Uterine smooth muscle cell (primary cell): ENCODE measurements at places on chromosomes 2 and 18. TPM values are rescaled to one million over a fixed set of nuclear protein-coding genes. Genes with fewer than 3 reads are reported as not detected.

Gene RBM44
- total RNA-seq, result 0.25 and 0.33 TPM in 2 replicates

Gene FAM110C
- not detected in 2 replicates for total RNA-seq

Gene ANKRD30BL
- not detected in 2 replicates for total RNA-seq

Gene TTC31
- 24.4 and 26.9 TPM in 2 replicates for total RNA-seq

Gene CABLES1
- 1.4 and 2.7 TPM in 2 replicates for total RNA-seq

Gene HOXD4
- total RNA-seq, result 0.12 and 0.22 TPM in 2 replicates

Gene UGT1A5
- not detected in 2 replicates for total RNA-seq

Gene IL1F10
- not detected in 2 replicates for total RNA-seq

Gene VAMP8
- 0.12 and 0.33 TPM in 2 replicates for total RNA-seq

Gene CABYR
- 3.9 and 7.2 TPM in 2 replicates for total RNA-seq

Gene TMEM247
- not detected in 2 replicates for total RNA-seq

Gene DPP10
- total RNA-seq, result not detected in 2 replicates

Gene PPIL3
- total RNA-seq, result 26.8 and 74.4 TPM in 2 replicates

Gene SLC9A4
- not detected in 2 replicates for total RNA-seq

Gene TMEM163
- not detected in 2 replicates for total RNA-seq

Gene DAPL1
- not detected in 2 replicates for total RNA-seq

Gene OTOS
- total RNA-seq, result not detected in 2 replicates

Gene IL1R2
- not detected in 2 replicates for total RNA-seq

Gene LDLRAD4
- total RNA-seq, result 0.22 and 1.1 TPM in 2 replicates

Gene TSGA10
- 3.7 and 5.1 TPM in 2 replicates for total RNA-seq

Gene CYP27A1
- 12.7 and 25.1 TPM in 2 replicates for total RNA-seq

Gene GKN2
- total RNA-seq, result not detected in 2 replicates

Gene KRTCAP3
- not detected in 2 replicates for total RNA-seq

Gene RAX
- total RNA-seq, result not detected in 2 replicates

Gene CHCHD5
- total RNA-seq, result 7.0 and 12.5 TPM in 2 replicates

Gene YES1
- total RNA-seq, result 107 and 154 TPM in 2 replicates

Gene DSG4
- not detected in 2 replicates for total RNA-seq

Gene VWA3B
- total RNA-seq, result not detected in 2 replicates

Gene LOXHD1
- total RNA-seq, result not detected in 2 replicates

Gene CAPN13
- not detected in 2 replicates for total RNA-seq

Gene HOXD9
- 0.66 and 0.75 TPM in 2 replicates for total RNA-seq

Gene FRZB
- 0.11 and 0.12 TPM in 2 replicates for total RNA-seq

Gene PSD4
- 5.1 and 10.0 TPM in 2 replicates for total RNA-seq

Gene UPP2
- total RNA-seq, result not detected in 2 replicates

Gene GCKR
- total RNA-seq, result 0.12 and 0.22 TPM in 2 replicates

Gene GPAT2
- total RNA-seq, result 8.1 and 13.7 TPM in 2 replicates
